ENCODE measurements at places on chromosomes 3 and 15.

GRCh38 chr3:105767776-105768175 lies 101.0 kb downstream of the CBLB start:
- peak overlapping the region; percentile 64 for H3K4me3 ChIP-seq
- no peak overlapping the region for H3K27ac ChIP-seq
- H3K27me3 ChIP-seq, result no peaks in the 10 kb centered on the region
- peaks cover 70% of the 10 kb centered on the region for H3K36me3 ChIP-seq
- no peak for DNase-seq

GRCh38 chr15:67149068-67149772 lies 83.8 kb downstream of the SMAD3 start:
- DNase-seq, result no peak
- peak overlapping the region; percentile 64 for H3K27ac ChIP-seq
- H3K27me3 ChIP-seq, result no peaks in the 10 kb centered on the region
- H3K4me1 ChIP-seq, result peaks cover 64% of the 10 kb centered on the region
- H3K4me3 ChIP-seq, result peak overlapping the region; percentile 11

DNA sequence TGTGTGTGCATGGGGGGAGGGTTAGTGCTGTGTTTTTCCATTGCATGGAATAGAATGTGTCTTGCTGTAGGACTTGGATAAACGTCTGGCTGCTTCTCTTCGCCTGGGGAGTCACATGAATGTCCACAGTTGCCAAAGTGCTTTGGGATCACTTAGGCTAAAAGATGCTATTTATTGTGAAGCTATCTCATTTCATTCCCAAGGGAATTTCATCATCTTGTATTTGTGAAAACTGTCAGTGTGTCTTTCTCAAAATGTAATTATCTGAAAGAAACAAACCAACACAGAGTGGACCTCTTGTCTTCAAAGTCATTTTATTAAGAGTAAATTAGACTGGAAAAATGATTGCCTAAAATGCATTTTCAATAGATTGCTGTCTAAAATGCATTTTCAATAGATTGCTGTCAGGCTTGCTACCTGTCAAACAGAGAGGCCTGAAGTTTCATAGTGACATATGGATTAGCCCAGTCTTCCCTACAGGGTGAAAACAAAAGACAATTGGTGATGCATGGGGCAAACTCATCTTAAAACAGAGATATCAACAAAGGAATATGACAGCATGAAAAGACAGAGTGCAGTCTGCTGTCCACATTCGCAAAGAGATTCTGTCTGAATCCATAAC lies 117.1 kb upstream of the GOLIM4 start:
- peaks cover 6% of the 10 kb centered on the region for H3K4me1 ChIP-seq
- H3K4me3 ChIP-seq, result no peak overlapping the region
- H3K27me3 ChIP-seq, result no peaks in the 10 kb centered on the region

GRCh38 chr15:45468294-45468693 lies 54.3 kb downstream of the SLC30A4 start:
- no peak for DNase-seq
- peaks cover 6% of the 10 kb centered on the region for H3K27me3 ChIP-seq
- no peak overlapping the region for H3K4me3 ChIP-seq
- H3K36me3 ChIP-seq, result no peaks in the 10 kb centered on the region
- H3K27ac ChIP-seq, result no peak overlapping the region

GRCh38 chr3:66620296-66620695 lies 119.5 kb upstream of the LRIG1 start:
- no peak overlapping the region for H3K27ac ChIP-seq
- peaks cover 1% of the 10 kb centered on the region for H3K4me1 ChIP-seq
- no peak overlapping the region for H3K4me3 ChIP-seq
- DNase-seq, result no peak
- no peaks in the 10 kb centered on the region for H3K27me3 ChIP-seq
- no peaks in the 10 kb centered on the region for H3K36me3 ChIP-seq

DNA sequence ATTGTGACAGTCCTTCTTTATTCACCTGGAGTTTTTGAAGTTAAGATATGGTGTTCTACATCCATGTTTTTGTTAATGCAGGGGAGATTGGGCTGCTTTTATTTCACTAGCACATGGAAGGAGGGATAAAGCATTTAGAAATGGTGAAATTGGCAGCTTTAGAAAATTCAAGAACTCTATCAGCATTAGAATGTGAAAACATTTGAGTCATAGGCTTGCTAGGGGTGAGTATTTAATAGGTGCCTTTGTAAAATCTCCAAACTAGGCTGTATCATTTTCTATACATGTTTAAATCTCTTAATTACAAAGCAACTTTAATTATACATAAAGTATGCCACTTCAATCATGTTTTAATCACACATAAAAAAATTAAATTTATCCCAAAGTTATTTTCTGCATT lies 12.9 kb downstream of the NLGN1 start:
- no peak overlapping the region for H3K4me3 ChIP-seq
- no peaks in the 10 kb centered on the region for H3K27me3 ChIP-seq
- no peaks in the 10 kb centered on the region for H3K36me3 ChIP-seq

DNA sequence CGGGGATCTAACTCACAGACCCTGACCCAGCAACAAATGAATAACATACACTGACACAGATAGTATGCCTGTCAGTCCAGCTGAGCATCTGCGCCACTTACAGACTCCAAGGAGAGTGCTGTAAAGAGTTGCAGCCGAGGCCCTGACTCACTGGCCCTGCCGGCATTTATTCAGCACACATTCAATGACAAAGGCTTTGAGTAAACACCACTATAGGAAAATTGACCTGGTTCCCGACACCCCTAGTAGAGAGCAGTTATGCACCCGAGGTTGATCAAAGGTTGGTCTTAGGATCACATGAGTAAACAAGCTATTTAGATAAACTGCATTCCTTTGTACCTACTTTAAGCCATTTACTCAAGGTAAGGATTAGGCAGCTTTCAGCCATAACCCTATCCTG lies 22.7 kb downstream of the LARS2 start:
- H3K27me3 ChIP-seq, result no peaks in the 10 kb centered on the region
- peaks cover 18% of the 10 kb centered on the region for H3K36me3 ChIP-seq
- H3K4me1 ChIP-seq, result peaks cover 7% of the 10 kb centered on the region

- no peaks in the 10 kb centered on the region for H3K27me3 ChIP-seq
- no peak for DNase-seq
- peaks cover 74% of the 10 kb centered on the region for H3K4me1 ChIP-seq
- H3K27ac ChIP-seq, result peak overlapping the region; percentile 76
- H3K36me3 ChIP-seq, result peaks cover 3% of the 10 kb centered on the region
Measured at GRCh38 chr15:74775132-74775562, 6.7 kb upstream of the CSK start.

GRCh38 chr3:150106740-150107428 lies 136.2 kb upstream of the PFN2 start:
- no peak overlapping the region for H3K4me3 ChIP-seq
- DNase-seq, result no peak
- H3K27ac ChIP-seq, result no peak overlapping the region

- no peaks in the 10 kb centered on the region for H3K36me3 ChIP-seq
- H3K27ac ChIP-seq, result no peak overlapping the region
- peaks cover 12% of the 10 kb centered on the region for H3K4me1 ChIP-seq
- DNase-seq, result no peak
- peaks cover 10% of the 10 kb centered on the region for H3K27me3 ChIP-seq
Measured at GRCh38 chr15:31502541-31503229, 176.1 kb downstream of the KLF13 start.

DNA sequence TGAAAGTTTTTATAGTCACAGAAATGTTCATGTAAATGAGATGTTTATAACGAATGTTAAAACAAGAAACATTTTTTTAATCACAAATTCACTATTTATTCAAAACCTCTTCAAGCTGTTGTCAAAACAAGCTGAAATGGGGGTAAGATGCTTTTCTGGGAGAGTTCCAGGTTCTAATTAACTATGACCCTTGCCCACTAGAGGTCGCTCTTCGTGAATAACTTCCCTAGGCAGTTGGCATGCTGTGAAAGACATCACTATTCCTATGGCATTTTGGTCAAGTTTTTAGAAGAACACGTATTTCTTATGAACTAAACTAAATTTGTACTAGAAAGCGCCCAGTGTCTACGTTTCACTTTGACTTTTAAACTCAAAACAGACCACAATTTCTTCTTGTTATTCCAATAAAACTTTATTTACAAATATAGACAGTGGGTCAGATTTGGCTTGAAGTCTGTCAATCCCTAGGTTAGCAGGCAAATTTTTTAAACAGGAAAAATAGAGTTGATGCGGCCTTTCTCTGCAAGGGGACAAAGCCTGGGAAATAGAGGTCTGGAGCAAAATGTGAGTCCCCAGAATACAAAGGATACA lies 62.8 kb upstream of the CMTM8 start:
- H3K27ac ChIP-seq, result no peak overlapping the region
- H3K4me1 ChIP-seq, result peaks cover 9% of the 10 kb centered on the region
- DNase-seq, result peak; percentile 29
- no peak overlapping the region for H3K4me3 ChIP-seq
- peaks cover 16% of the 10 kb centered on the region for H3K36me3 ChIP-seq
- peaks cover 6% of the 10 kb centered on the region for H3K27me3 ChIP-seq

GRCh38 chr15:77607111-77607893 lies 25.4 kb downstream of the LINGO1 start:
- no peaks in the 10 kb centered on the region for H3K36me3 ChIP-seq
- no peak for DNase-seq
- H3K4me1 ChIP-seq, result no peaks in the 10 kb centered on the region

DNA sequence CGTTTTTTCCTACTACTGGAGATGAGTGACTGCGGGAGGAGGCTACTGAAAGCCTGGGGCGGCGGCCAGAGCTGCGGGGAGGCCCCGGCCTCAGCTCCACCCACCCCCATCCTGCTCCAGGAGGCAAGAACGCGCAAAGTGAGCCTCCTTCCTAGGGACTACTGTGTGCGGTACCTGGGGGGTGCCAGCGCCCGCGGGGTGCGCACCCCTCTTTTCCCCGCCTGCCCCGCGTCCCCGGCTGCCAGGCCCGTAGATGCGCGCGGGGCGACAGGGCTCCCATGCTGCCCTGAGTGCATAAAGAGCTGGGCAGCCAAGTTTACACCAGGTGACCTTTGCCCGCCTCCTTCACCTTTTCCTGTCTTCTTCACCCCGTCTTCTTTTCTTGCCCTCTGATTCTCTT lies 2.5 kb upstream of the USF3 start:
- H3K4me1 ChIP-seq, result peaks cover 19% of the 10 kb centered on the region
- DNase-seq, result no peak
- H3K36me3 ChIP-seq, result peaks cover 2% of the 10 kb centered on the region
- H3K27me3 ChIP-seq, result no peaks in the 10 kb centered on the region
- peak overlapping the region; percentile 78 for H3K4me3 ChIP-seq
- peak overlapping the region; percentile 67 for H3K27ac ChIP-seq

DNA sequence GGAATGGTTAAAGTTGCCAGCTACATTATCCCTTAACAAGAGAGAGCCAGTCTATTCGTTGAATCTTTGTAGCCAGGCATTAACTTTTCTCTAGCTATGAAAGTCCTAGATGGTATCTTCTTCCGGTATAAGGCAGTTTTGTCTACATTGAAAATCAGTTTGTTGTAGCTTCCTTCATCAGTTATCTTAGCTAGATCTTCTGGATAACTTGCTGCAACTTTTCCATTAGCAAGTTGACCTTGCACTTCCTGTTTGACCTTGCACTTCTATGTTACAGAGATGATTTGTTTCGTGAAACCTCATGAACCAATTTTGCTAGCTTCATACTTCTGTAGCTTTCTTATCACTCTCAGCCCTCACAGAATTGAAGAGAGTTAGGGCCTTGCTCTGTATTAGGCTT lies 24.1 kb downstream of the TOPAZ1 start:
- no peak overlapping the region for H3K27ac ChIP-seq
- no peak overlapping the region for H3K4me3 ChIP-seq
- DNase-seq, result no peak
- H3K36me3 ChIP-seq, result no peaks in the 10 kb centered on the region
- H3K4me1 ChIP-seq, result peaks cover 4% of the 10 kb centered on the region
- H3K27me3 ChIP-seq, result peaks cover 4% of the 10 kb centered on the region

DNA sequence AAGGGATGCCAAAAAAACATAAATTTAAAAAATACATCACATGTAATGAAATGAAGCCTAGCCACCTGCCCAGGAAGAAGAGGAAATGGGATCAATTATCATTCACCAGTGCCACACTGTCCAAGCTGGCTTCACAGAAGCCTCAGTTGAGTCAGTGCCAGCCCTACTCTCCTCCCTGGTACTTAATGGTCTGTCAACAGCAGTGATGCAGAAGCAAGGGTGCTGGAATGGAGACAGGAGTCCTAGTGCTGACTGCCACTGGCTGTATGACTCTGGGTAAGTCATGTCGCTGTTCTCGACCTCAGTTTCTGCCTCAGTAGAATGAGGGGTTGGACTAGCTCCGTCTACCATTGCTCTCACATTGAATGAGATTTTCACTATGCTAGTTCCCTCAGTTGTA lies 78.5 kb upstream of the LARS2 start:
- H3K36me3 ChIP-seq, result no peaks in the 10 kb centered on the region
- no peaks in the 10 kb centered on the region for H3K4me1 ChIP-seq
- no peak overlapping the region for H3K27ac ChIP-seq
- peaks cover 16% of the 10 kb centered on the region for H3K27me3 ChIP-seq
- DNase-seq, result no peak

- DNase-seq, result no peak
- no peak overlapping the region for H3K27ac ChIP-seq
- H3K4me1 ChIP-seq, result peaks cover 18% of the 10 kb centered on the region
- no peak overlapping the region for H3K4me3 ChIP-seq
- H3K36me3 ChIP-seq, result peaks cover 4% of the 10 kb centered on the region
- peaks cover 14% of the 10 kb centered on the region for H3K27me3 ChIP-seq
Measured at GRCh38 chr3:186849374-186849975, 7.0 kb downstream of the ADIPOQ start.

DNA sequence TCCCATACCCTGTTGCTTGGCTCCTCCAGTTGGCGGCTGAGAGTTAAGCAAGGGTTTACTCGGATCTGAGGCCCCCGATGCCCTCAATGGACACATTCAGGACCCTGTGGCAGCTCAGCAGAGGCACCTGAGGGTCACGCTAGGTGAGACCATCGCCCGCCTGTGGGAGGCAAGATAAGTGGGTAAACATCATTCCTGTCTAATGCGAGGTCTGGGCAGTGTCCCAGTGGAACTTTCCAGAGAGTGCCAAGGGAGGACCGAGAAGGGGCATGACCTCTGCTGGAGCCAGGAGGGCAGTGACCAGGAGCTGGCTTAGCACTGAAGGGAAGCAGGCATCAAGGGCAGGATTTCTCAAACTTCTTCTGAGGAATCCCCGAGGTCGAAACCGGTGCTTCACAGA lies 65.4 kb upstream of the SEC61A1 start:
- peaks cover 4% of the 10 kb centered on the region for H3K27me3 ChIP-seq
- H3K4me3 ChIP-seq, result no peak overlapping the region
- H3K27ac ChIP-seq, result no peak overlapping the region
- no peaks in the 10 kb centered on the region for H3K36me3 ChIP-seq
- no peaks in the 10 kb centered on the region for H3K4me1 ChIP-seq
- no peak for DNase-seq

DNA sequence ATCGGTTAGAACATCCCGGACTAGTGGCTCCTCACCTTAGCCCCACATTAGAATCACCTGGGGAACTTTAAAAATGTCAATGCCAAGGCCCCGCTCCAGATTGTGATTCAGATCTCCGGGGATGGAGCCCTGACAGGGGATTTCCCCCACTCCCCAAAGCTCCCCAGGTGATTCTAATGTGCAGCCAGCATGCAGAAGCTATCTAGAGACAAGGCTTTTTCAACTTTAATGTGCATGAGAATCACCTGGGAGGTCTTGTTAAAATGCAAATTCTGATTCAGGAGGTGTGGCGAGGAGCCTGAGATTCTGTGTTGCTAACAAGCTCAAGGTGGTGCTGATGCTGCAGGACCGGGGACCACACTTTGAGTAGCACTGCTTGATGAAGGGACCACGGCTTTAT lies 156.7 kb downstream of the RAB11A start:
- no peaks in the 10 kb centered on the region for H3K36me3 ChIP-seq
- no peak for DNase-seq
- no peak overlapping the region for H3K27ac ChIP-seq
- peaks cover 8% of the 10 kb centered on the region for H3K27me3 ChIP-seq
- H3K4me3 ChIP-seq, result no peak overlapping the region

- no peaks in the 10 kb centered on the region for H3K4me1 ChIP-seq
- H3K27ac ChIP-seq, result no peak overlapping the region
- no peak overlapping the region for H3K4me3 ChIP-seq
- no peaks in the 10 kb centered on the region for H3K27me3 ChIP-seq
- no peaks in the 10 kb centered on the region for H3K36me3 ChIP-seq
Measured at GRCh38 chr15:36775209-36775608, 195.8 kb downstream of the CDIN1 start.

All from T-helper 2 cell treated with Interferon-gamma antibody and Interleukin-4, amounts not matched to agents 5 μg/mL and 100 μg/mL, for 36 hours (primary cell).